T-cell (primary cell): ENCODE measurements at places on chromosomes 3 and 15.

DNA sequence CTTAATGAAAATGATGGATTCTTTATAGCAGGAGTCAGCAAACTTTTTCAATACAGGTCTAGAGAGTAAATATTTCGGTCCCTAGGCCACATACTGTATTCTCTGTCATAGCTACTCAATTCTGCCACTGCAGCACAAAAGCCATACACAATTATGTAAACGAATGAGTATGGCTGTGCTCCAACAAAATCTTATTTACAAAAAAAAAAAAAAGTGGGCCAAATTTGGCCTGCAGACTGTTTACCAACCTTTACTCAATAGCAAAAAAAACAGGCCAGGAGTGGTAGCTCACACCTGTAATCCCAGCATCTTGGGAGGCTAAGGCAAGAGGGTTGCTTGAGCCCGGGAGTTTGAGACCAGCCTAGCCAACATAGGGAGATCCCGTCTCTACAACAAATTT, 41.1 kb downstream of the TTBK2 start:
- no peak for DNase-seq

GRCh38 chr3:125645616-125646015, 50.3 kb upstream of the OSBPL11 start:
- no peak for DNase-seq

GRCh38 chr3:35602395-35602936, 36.9 kb upstream of the ARPP21 start:
- no peak for DNase-seq

GRCh38 chr3:160106905-160107861, 118.0 kb upstream of the C3orf80 start:
- DNase-seq: no peak

DNA sequence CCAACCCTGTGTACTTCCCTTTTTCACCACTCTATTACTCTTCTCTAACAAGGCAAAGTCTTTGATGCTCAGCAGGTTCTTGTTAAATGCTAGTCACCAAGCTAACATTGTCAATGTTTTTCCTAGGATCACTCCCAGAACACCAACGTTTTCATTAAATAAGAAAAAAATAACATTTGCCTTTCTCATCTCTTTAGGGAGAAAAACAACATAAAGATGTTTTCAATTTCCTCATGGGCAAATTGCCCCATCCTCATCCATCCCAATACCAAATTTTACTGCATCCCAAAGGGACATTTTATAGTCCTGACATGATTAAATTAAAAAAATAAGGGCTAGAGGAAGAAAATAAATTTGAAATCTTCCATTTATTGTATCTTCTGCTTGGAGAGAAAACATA, 106.5 kb downstream of the SUCNR1 start:
- DNase-seq: no peak

GRCh38 chr3:10857235-10857634, 41.2 kb downstream of the SLC6A11 start:
- no peak for DNase-seq

DNA sequence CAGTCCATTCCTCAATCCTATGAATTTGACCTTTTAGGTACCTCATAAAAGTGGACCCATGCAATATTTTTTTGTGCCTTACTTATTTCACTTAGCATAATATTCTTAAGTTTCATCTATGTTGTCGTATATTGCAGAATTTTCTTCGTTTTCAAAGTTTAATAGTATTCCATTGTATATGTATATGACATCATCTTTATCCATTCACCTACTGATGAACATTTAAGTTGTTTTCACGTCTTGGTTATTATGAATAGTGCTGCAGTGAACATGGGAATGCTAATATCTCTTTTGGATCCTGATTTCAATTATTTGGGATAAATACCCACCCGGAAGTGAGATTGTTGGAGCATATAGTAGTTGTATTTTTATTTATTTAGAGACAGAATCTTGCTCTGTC, 65.1 kb downstream of the AP4E1 start:
- DNase-seq: no peak
